ENCODE measurements at places on chromosomes 7 and 10. TPM values are rescaled to one million over a fixed set of nuclear protein-coding genes. Genes with fewer than 3 reads are reported as not detected.

The GLRX3 gene
- 13.2 TPM for total RNA-seq

GRCh38 chr10:132117146-132117545 is 51.4 kb downstream of the JAKMIP3 start:
- no peak for DNase-seq

The FAM221A gene
- total RNA-seq: 14.3 TPM

DNA sequence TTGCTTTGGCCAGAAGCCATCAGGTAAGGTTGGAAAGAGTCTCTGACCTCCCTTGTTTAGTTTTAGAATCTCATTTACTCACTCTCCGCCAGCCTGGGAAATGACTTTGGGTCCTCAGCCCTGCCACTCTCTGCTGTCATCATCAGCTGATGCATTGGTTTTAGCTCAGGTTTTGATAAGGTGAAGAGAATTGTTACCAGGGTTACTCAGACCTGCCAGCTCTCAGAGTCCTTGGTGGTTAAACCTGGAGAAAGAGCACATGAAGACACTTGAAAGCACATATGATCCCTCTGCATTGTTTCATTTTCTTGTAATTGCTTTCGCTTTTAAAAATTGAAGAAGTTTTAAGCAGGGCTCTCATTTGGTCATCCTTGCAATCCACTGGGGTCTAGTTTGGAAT is 4.0 kb upstream of the CROT start:
- DNase-seq: no peak

The OR13A1 gene
- total RNA-seq: not detected

GRCh38 chr10:42936580-42936979 is 140.3 kb upstream of the RET start:
- DNase-seq: no peak

The COL26A1 gene
- total RNA-seq: 2.0 TPM

DNA sequence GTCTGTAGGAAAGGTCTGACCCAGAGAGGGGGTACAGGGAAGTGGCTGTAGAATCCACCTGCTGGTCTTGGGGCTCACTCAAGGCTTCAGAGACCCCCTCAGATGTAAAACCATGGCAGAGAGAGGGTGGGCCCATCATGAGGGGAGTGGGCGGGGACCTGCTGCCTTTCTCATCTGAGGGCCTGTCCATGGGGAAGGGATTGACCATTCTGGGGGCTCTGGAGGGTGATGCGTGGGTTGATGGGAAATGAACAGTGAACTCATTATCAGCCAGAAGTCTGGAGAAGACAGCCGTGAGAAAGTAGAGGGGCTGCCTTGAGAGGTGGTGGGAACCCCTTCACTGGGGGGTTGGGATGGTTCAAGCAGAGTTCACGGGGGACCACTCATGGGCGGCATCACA is 66.8 kb downstream of the MINDY4 start:
- DNase-seq: no peak

GRCh38 chr7:90611115-90611514 is 15.0 kb downstream of the CDK14 start:
- no peak for DNase-seq

DNA sequence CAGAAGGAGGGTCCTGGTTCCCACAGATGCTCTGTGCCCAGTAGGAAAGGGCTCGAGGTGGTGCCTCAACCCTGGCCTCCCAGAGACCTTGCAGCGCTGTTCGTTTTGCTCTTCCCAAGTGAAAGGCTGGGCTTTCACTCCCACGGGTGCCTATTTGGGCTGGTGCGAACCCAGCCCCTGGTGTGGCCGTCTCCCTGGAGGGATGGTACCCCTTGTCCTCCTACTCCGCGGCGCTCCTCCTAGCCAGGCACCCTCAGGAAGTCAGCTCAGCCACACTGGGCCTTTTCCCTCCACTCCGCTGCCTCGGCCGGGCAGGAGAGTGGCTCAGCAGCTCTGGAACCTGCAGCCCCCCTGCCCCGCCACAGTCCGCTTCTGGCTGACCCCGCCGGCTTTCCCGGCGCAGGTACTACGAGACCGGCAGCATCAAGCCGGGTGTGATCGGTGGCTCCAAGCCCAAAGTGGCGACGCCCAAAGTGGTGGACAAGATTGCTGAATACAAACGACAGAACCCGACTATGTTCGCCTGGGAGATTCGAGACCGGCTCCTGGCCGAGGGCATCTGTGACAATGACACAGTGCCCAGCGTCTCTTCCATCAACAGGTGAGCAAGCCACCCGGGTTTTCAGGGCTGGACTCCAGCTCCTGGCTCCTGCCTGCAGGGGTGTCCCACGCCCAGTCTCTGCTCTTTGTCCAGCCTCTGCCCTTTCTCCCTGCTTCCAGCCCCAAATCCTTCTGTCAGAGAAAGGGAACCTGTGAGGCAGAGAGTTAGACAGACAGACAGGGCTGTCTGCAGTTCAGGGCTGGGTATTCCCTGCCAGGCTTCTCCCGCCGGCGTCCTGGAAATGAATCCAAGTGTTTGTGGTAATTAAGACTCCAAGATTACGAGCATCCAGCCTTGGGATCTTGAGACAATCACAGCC is 5.2 kb downstream of the PAX2 start:
- no peak for DNase-seq

The CUBN gene
- 3.6 TPM for total RNA-seq
